ENCODE measurements at places on chromosomes 7 and 10. TPM values are rescaled to one million over a fixed set of nuclear protein-coding genes. Genes with fewer than 3 reads are reported as not detected.
A peak's percentile ranks its signal among the peaks of the same experiment; 100 is the strongest.

DNA sequence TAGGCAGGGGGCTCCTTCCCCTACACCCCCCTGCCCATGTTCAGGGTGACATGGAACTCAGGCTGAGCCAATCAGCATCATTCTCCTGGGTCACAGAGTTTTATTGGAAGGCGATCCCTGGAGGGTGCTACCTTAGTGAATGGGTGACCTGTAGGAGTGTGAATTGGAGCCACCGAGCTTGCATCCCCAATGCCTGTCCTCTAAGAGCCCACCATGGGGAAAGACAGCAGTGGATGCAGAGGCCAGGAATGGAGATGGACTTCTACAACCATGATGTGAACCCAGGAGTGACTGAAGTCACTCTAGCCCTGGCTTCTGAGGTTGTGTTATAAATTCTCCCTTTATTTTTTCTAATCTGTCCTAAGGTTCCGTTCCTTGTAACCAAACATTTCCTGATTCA lies 89.4 kb downstream of the CCDC71L start:
- no peak for DNase-seq

GRCh38 chr10:48456361-48456804 lies 148.5 kb downstream of the ARHGAP22 start:
- DNase-seq, result peak; percentile 81

GRCh38 chr7:32219416-32219815 lies 149.2 kb upstream of the PDE1C start:
- DNase-seq, result no peak

- no peak for DNase-seq
Observed at GRCh38 chr7:82166260-82167015, 277.1 kb downstream of the CACNA2D1 start.

DNA sequence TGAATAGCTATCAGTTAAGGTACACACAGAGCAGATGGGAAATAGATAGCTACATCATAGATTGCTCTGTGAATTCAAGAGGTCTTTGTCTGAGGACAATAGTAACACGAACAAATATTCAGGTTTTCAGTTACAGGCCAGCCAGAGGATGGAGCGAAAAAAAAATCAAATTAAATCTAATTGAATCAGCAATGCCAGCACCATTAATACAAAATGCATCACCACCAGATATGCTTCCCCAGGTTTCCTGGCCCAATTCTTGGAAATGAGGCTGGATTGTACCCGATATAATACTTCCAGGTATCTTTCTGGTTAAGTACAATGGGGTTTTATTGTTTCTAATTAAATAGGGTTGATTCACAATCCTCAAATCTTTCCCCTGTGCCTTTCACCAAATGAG lies 975.8 kb upstream of the AUTS2 start:
- DNase-seq, result no peak

PON1 gene
- not detected for total RNA-seq
